Right renal cortex interstitium (tissue), 3 donors: ENCODE measurements at places on chromosomes 16 and 17. TPM values are rescaled to one million over a fixed set of nuclear protein-coding genes. Genes with fewer than 3 reads are reported as not detected.

Gene KRTAP9-4
- polyA plus RNA-seq: not detected

Gene TSPOAP1
- 41.1 TPM for polyA plus RNA-seq

Gene KRT28
- polyA plus RNA-seq: not detected

Gene MYH4
- 0.06 TPM for polyA plus RNA-seq

Gene CTRL
- polyA plus RNA-seq: 7.0 TPM

Gene CCL13
- polyA plus RNA-seq: not detected

Gene MT1H
- 12.6 TPM for polyA plus RNA-seq

Gene GSG1L
- polyA plus RNA-seq: 0.75 TPM

Gene TPPP3
- polyA plus RNA-seq: 54.6 TPM

Gene PLXDC1
- polyA plus RNA-seq: 7.3 TPM

Gene SPPL2C
- not detected for polyA plus RNA-seq

Gene PRSS22
- polyA plus RNA-seq: 6.8 TPM

Gene NF1
- polyA plus RNA-seq: 36.7 TPM

Gene HSPB9
- polyA plus RNA-seq: 0.17 TPM

Gene TMEM114
- not detected for polyA plus RNA-seq

Gene DECR2
- 15.7 TPM for polyA plus RNA-seq
